ENCODE measurements at places on chromosomes 11 and 22. TPM values are rescaled to one million over a fixed set of nuclear protein-coding genes. Genes with fewer than 3 reads are reported as not detected.

Gene SLC22A9
- total RNA-seq: not detected

Gene APOBEC3F
- total RNA-seq: 6.6 TPM

Gene NRIP3
- 1.8 TPM for total RNA-seq

Gene UBTFL1
- not detected for total RNA-seq

Gene CCDC188
- 0.44 TPM for total RNA-seq

Gene EFEMP2
- total RNA-seq: 103 TPM

Gene PGGHG
- total RNA-seq: 10.8 TPM

Gene GAL
- total RNA-seq: 0.31 TPM

Gene ARFIP2
- total RNA-seq: 32.6 TPM

Gene OR8G5
- total RNA-seq: not detected

Gene CCDC15
- total RNA-seq: 0.31 TPM

- DNase-seq: peak; percentile 92
Measured at GRCh38 chr22:50529897-50530579, at the start of gene TYMP. Gene TYMP, minus strand, starts transcription at chr22:50530012. Its CDS starts 303 bp downstream, at chr22:50529709.

DNA sequence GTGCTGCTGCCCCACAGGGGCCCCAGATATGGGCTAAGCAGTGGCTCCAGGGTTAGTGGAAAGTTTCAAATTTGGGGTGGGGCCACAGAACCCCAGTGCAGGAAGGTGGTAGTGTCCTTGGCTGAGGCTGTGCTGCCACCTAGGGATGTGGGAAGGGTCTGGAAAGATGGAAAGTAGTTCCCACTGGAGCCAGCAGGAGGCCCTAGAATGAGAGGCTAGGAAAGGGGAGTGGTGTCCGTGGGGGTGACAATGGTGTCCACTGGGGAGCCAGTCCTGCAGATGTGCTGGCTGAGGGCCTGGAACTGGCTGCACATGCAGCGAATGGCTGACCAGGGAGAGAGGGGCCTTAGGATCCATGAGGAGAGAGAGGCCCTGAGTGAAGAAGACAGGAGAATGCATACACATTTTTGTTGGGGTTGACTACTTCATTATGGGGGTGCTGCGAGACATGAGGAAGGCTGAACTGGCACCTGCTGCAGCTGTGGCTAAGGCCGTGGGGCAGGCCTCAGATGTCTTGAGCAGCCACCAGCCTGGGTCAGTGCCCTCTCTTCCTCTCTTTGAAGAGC lies 21.1 kb downstream of the RFPL3 start:
- no peak for DNase-seq

- no peak for DNase-seq
Measured at GRCh38 chr11:69667619-69668604, 7.2 kb downstream of the LTO1 start.

GRCh38 chr11:107699371-107700285 lies 12.2 kb downstream of the SLN start:
- no peak for DNase-seq

GRCh38 chr11:126384449-126385070 lies 29.1 kb downstream of the ST3GAL4 start:
- DNase-seq: no peak

GRCh38 chr11:65433657-65434056 lies 11.1 kb downstream of the NEAT1 start:
- DNase-seq: no peak

- no peak for DNase-seq
Measured at GRCh38 chr11:69358398-69359020, 64.6 kb downstream of the MYEOV start.

DNA sequence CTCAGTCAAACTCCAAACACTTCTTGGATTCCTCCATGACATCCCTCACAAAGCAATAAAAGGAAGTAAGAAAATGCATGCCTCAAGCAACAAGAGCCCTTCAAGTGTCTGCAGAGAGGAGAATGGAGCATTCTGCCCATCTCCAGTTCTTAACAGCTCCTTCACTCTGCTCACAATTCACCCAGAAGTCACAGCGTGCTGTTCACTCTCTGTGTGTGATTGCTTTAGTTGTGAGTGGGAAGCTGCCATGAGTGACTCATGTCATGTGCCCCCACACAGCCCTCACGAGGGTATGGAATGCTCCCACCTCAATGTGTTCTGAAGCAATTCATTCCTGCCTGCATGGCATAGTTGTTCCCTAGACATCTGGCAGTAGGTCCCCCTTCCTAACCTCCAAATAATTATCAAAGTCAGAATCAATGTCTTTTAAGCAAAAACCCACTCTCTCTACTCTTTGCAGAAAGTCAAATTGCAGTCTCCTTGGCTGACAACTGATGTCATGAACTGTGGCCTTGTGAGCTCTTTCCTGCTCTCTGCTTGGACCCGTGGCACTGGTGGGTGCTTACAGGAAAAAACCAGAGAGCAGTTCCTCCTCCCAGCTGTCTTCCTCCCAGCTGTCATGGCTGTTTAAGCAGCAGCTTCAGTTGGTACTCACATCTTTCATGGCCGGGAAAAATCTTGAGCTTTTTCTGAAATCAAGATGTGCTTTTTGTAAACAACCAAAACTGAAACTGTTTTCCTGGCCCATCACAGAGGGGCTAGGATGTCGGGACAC lies 112.1 kb upstream of the SPON1 start:
- no peak for DNase-seq

DNA sequence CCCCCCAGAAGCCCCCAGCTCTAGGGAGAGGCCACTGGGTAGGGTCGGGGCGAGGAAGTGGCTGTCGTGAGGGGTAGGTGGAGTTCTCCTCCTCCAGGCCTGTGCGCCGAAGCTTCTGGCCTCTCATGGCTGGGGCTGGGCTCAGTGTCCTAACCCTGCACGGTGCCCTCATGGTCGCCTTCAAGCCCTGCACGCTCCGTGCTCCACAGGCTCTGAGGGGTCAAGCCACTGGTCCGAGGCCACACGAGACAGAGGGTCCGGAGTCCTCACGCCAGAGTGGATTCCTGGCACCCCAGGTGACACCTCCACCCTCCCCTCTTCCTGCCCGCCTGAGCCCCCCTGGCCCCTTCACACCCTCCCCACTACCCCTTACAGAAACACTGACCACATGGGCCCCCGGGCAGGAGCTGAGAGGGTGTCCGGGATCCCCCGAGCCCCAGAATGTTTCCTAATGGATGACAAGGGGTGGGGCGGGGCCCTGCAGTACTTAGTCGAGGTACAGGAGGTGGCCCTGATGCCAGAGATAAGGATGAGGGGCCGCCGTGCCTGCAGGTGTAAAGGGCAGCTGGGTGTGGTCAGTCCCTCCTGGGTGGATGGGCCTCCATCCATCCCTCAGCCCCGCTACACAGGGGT lies 997 bp upstream of the CDHR5 start:
- DNase-seq: no peak

DNA sequence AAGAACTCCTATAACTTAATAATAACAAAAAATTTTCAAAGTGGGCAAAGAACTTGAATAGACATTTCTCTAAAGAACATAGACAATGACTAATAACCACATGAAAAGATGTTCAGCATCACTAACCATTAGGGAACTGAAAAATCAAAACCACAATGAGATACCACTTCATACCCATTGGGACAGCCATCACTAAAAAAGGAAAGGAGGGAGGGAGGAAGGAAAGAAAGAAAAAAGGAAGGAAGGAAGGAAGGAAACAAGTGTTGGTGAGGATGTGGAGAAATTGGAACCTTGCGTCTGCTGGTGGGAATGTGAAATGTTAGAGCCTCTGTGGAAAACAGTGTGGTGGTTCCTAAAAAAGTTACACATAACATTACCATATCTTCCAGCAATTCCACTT lies 55.8 kb downstream of the MS4A13 start:
- DNase-seq: no peak

DNA sequence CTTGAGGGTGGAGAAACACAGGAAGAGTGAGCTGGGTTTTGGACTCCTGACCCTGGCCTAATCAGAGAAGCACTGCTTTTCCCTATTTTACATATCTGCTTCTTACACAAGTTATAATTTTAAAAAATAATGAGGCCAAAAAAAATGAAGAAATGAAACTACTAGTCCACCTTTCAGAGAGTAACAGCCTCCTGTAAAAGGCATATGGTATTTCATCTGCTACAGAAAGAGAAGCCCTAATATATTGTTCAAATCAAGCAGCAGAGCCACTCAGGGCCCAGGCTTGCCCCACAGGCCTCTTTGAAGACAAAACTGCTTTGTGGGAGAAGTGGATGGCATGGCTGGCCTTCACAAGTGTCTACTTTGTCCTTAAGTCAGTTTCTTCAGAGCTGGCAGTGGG lies 10.0 kb downstream of the DIXDC1 start:
- DNase-seq: no peak

- DNase-seq: no peak
Measured at GRCh38 chr11:121775276-121775675, 322.5 kb upstream of the SORL1-AS1 start.

DNA sequence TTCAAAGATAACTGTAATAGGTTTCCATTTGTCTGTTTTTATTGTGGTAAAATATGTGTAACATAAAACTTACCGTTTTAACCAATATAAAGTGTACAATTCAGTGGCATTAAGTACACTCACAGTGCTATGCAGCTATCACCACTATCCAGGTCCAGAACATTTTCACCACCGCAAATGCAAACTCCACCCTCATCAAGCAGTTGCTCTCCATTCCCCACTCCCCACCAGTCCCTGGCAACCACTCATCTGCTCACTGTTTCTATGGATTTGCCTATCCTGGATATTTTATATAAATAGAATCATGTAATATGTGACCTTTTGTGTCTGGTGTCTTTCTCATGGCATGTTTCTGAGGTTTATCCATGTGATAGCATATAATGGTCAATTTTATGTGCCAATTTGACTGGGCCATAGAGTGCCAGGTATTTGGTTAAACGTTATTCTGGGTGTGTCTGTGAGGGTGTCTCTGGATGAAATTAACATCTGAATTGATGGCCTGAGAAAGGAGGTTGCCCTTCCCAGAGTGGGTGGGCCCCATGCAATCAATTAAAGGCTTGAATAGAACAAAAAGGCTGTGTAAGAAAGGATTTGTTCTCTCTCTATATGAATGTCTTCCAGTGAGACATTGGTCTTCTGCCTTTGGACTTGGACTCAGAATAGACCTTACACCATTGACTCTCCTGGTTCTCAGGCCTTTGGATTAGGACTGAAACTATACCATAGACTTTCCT lies 17.2 kb upstream of the SMCO4 start:
- DNase-seq: no peak

- no peak for DNase-seq
Measured at GRCh38 chr11:65539744-65540289, 14.9 kb downstream of the SCYL1 start.

DNA sequence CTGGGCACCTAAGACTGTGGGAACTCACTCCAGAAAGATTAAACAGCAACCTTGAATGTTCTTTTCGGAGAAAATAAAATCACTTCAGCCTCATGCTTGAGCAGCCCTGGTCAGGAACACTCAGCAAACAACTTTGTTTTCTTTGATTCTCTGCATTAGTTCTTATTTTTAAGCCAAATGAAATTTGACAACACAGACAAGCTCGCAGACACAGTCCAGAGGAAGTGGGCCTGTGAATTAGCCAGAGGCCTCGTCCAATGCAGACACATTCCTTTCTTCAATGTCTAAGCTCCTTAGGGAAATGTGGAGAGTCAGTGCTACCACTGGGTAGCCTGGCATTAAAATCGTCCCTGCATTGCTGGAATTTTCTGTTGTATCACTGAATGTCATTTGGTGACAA lies 62.9 kb upstream of the CSNK2A3 start:
- DNase-seq: no peak

DNA sequence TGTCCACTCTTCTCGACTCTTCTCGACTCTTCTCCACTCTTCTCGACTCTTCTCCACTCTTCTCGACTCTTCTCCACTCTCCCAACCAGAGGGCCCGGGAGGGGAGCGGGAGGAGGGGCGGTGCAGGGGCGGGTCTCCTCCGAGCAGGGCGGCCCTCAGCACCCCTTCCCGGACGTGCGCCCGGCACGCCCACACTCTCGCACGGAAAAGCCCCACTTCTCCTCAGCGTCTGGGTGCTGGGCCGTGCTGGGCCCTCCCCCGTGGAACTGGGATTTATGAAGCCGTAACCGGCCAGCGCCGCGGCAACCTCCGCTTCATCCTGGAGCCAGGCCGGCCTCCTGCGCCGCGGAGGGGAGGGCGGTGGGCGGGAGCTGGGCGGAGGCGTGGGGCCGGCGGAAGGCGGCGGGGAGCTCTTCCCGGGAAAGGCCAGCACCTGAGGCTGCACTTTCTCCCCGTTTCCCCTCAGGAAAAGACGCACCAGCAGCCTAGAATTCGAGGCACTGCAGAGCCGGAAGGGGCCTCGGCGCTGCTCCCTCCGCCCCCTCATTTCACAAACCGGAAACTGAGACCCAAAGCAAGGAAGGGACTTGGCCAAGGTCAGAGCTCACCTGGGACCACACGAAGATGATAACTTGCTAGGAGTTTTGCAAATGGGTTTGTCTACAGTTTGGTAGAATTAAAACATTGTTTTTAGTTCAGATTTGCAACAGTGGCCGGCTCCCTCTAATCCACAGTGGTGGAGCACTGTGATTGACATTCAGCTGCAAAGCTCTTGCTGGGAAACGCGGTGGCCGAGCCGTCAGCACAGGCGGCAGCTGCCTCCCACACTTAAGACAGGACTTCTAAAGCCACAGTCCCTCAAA lies 31.6 kb upstream of the JAM3 start:
- peak; percentile 85 for DNase-seq

GRCh38 chr22:50357756-50358155 lies 14.6 kb downstream of the PPP6R2 start:
- no peak for DNase-seq

- DNase-seq: no peak
Measured at GRCh38 chr11:124643605-124644425, 21.2 kb downstream of the TBRG1 start.

DNA sequence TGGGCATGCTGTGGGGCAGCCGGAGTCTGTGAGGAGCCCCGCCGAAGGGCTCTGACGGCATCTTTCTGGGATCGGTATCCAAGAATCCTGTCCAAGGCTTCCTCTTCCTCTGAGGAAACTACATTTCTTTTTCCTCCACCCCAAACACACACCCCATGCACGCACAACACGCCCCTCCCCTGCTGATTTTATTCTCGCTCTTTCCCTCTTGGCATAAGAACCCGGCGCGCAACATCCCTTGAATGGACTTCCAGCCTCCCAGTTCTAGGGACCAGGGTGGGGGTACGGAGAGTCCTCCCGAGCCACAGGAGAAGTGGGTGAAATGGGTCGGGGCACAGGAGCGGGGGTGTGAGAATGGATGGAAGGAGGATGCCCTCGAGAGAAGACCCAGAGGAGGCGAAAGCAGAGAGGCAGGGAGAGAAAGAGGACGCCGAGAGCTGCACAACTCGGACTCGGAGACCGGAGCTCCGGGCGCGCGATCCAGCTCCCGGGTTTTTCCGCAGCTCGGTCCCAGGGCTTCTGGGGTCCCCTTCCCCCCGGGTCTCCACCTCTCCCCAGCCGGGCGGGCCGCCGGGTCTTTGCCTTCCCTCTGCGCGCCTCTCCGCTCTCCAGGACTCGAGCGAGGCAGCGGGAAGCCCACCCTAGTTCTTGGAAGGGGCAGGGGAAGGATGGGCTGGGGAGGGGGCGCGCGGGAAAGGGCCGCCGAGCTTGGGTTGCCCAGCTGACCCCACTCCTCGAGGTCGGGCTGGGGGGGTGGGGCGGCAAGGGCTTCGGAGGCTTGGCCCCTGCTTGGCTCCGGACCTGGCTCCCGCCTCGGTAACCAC lies 1.5 kb upstream of the LARGE1 start:
- peak; percentile 67 for DNase-seq

DNA sequence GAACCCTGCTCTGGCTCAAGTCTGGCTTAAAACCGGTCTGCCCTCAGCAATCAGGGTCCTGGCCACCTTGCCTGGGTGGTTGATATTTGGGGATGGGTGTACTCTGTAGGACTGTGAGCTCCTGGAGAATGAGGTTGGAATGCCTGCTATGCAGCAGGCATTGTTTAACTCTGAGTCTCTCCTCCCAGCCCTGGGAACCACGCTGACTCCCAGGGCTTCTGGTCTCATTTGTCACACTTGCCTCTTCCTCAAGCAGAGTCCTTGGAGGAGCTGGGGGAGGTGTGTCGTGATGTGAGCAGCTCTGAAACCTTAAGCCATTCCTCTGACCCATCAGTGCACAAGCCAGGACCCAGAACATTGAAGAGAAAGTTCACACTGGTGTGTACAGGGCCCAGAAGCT lies 340.1 kb downstream of the MN1 start:
- no peak for DNase-seq
